ENCODE measurements at places on chromosomes 7 and 10.

DNA sequence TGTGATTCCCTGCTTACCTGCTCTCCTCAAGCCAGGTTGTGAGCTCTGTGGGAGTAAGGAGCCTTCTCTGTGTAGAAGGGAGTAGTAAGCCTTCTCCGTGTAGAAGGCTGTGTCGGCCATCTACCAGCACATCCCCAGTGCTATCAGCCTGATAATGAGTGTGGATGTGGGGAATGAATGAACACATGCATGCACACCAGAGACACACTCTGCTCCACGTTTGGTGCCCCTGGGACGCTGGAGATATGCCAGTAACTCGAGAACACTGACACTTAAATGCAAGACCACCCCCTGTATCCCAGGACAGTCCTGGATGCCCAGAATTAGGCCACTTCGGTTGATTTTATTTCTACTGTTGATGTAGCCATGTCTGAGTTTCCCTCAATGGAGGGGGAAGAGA is 21.1 kb upstream of the GPR26 start:
- DNase-seq, result no peak
- no peak overlapping the region for H3K27ac ChIP-seq
- H3K4me1 ChIP-seq, result no peaks in the 10 kb centered on the region
- no peak overlapping the region for H3K4me3 ChIP-seq
- no peaks in the 10 kb centered on the region for H3K36me3 ChIP-seq

GRCh38 chr10:90443342-90443741 is 414.5 kb downstream of the HTR7 start:
- DNase-seq, result no peak
- no peak overlapping the region for H3K27ac ChIP-seq
- no peaks in the 10 kb centered on the region for H3K4me1 ChIP-seq
- no peak overlapping the region for H3K4me3 ChIP-seq
- H3K36me3 ChIP-seq, result no peaks in the 10 kb centered on the region

DNA sequence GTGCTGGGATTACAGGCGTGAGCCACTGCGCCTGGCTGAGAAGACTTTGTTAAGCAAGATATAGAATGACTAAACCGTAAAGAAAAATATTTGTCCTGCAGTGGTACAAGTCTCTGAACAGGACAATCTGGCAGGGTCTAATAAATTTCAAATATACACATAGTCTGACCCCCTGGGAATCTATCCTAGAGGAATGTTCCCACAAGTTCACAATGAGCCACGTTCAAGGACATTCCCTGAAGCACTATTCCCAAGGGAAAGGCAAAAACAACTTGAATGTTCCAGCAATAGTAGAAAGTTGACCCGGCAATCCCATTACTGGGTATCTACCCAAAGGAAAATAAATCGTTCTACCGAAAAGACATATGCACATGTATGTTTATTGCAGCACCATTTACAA is 82.0 kb downstream of the HIP1 start:
- H3K4me3 ChIP-seq, result no peak overlapping the region
- no peak overlapping the region for H3K27ac ChIP-seq
- no peaks in the 10 kb centered on the region for H3K36me3 ChIP-seq
- no peaks in the 10 kb centered on the region for H3K27me3 ChIP-seq
- DNase-seq, result no peak

- H3K4me1 ChIP-seq, result no peaks in the 10 kb centered on the region
- no peaks in the 10 kb centered on the region for H3K27me3 ChIP-seq
- no peaks in the 10 kb centered on the region for H3K36me3 ChIP-seq
- no peak overlapping the region for H3K4me3 ChIP-seq
- H3K27ac ChIP-seq, result no peak overlapping the region
These were observed 420.4 kb upstream of the ZMIZ1 start for GRCh38 chr10:78648256-78648860.

DNA sequence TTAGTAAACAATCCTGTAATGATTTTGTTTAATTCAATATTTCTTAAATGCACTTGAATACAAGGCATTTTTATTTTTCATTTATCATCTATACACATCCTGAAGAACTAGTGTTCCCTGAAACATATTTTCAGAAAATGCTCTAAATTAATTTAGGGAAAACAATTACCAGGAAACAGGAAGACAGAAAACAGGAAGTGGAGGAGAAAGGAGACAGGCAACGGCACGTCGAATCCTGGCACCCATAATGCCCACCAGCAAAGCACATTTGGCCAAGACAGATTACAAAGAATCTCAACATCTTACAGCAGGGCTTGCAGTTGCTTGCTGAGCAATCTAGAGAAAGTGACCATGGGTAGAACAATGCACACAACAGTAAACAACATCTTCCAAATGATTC is 571.1 kb downstream of the GRID1 start:
- H3K27me3 ChIP-seq, result no peaks in the 10 kb centered on the region
- no peaks in the 10 kb centered on the region for H3K4me1 ChIP-seq
- no peaks in the 10 kb centered on the region for H3K36me3 ChIP-seq
- no peak overlapping the region for H3K27ac ChIP-seq
- no peak overlapping the region for H3K4me3 ChIP-seq

- peaks cover 11% of the 10 kb centered on the region for H3K36me3 ChIP-seq
- no peak overlapping the region for H3K4me3 ChIP-seq
- DNase-seq, result no peak
- H3K27me3 ChIP-seq, result no peaks in the 10 kb centered on the region
- peaks cover 11% of the 10 kb centered on the region for H3K4me1 ChIP-seq
- H3K27ac ChIP-seq, result no peak overlapping the region
These were observed 58.7 kb downstream of the PTEN start for GRCh38 chr10:87921931-87922688.

DNA sequence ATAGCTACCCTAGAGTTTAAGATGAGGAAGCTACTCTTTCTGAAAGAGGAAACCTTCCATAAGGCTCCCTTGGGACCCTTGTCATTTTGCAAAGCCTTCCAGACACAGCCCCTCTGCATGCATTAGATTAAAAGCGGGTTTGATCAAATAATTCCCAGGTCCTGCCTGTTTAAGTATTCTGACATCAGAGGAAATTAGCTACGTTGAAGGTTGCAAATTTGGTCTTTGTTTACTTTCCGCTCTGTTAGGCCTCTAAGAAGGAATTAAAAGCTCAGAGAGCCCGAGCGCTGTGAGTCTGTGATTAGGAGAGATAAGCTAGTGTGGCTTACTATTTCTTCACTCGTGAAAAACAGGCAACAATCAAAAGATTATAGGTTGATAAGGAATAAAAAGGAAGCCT is 1.4 kb upstream of the THSD7A start:
- H3K4me1 ChIP-seq, result no peaks in the 10 kb centered on the region
- no peak overlapping the region for H3K4me3 ChIP-seq
- no peak overlapping the region for H3K27ac ChIP-seq
- DNase-seq, result no peak

DNA sequence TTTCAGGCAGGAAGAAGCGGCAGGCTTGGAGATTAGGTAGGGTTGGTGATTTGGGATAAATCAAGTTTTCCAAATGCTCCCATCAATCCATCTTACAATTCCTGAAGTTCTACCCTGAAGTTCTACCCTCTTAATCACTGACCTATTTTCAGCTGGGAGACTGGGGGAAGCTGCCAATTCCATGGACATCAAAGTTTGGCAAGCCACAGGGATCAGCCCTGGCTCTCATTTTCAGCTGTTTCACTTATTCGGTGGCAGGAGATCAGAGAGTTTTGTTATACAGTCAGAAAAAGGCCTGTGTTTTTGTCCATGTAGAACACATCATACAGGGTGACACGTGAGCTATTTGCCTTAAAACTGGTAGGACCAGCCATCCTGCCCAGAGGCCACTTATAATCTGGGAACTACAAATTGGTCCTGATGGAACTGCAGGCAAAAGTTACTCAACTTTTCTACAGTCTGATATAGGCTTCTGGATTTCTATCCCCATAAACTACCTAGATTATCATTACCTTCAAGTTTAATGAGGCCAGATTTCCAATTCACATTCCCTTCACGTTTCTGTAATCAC is 112.9 kb upstream of the ZNF746 start:
- no peak for DNase-seq
- H3K4me3 ChIP-seq, result no peak overlapping the region

GRCh38 chr10:27253576-27253975 is 13.0 kb upstream of the ACBD5 start:
- no peaks in the 10 kb centered on the region for H3K36me3 ChIP-seq
- DNase-seq, result no peak
- no peak overlapping the region for H3K4me3 ChIP-seq
- H3K27ac ChIP-seq, result no peak overlapping the region
- peaks cover 6% of the 10 kb centered on the region for H3K4me1 ChIP-seq
- peaks cover 11% of the 10 kb centered on the region for H3K27me3 ChIP-seq

GRCh38 chr10:84606428-84606827 is 278.0 kb downstream of the CCSER2 start:
- H3K4me1 ChIP-seq, result no peaks in the 10 kb centered on the region
- H3K4me3 ChIP-seq, result no peak overlapping the region
- H3K27ac ChIP-seq, result no peak overlapping the region
- peaks cover 3% of the 10 kb centered on the region for H3K27me3 ChIP-seq

GRCh38 chr7:49774459-49775064 is 1.1 kb downstream of the VWC2 start:
- H3K4me1 ChIP-seq, result no peaks in the 10 kb centered on the region
- no peak overlapping the region for H3K27ac ChIP-seq
- H3K4me3 ChIP-seq, result peak overlapping the region; percentile 34
- peaks cover 63% of the 10 kb centered on the region for H3K27me3 ChIP-seq
- no peaks in the 10 kb centered on the region for H3K36me3 ChIP-seq

- H3K27me3 ChIP-seq, result no peaks in the 10 kb centered on the region
- H3K4me1 ChIP-seq, result no peaks in the 10 kb centered on the region
- no peak for DNase-seq
- H3K4me3 ChIP-seq, result no peak overlapping the region
- H3K27ac ChIP-seq, result no peak overlapping the region
These were observed 44.5 kb downstream of the LRRC18 start for GRCh38 chr10:48894911-48895802.

- no peak for DNase-seq
- no peaks in the 10 kb centered on the region for H3K4me1 ChIP-seq
- H3K36me3 ChIP-seq, result no peaks in the 10 kb centered on the region
- no peak overlapping the region for H3K4me3 ChIP-seq
These were observed 165.7 kb upstream of the AHR start for GRCh38 chr7:17132726-17133125.

DNA sequence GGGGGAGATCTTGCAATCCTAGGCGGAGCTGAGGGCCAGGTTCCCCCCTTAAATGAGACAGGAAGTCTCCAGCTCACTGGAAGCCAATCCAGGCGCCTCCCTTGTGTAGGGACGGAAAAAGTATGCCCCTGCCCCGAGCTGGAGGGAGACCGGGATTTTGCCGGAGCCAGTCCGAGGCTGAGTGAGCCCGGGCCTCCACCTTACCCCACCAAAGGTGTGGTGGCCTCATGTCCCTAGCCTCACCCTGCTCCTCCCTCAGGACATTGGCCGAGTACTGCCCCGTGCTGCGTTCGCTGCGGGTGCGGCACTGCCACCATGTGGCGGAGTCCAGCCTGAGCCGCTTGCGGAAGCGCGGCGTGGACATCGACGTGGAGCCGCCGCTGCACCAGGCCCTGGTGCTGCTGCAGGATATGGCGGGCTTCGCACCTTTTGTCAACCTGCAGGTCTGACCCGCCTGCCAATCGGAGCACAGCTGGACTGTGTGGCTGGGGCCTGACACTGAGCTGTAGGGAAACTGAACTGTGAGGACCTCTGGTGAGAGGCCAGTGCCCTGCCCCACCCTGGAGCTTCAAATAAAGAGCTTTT is 2.0 kb downstream of the FBXL15 start:
- peaks cover 19% of the 10 kb centered on the region for H3K27me3 ChIP-seq
- DNase-seq, result no peak
- peaks cover 33% of the 10 kb centered on the region for H3K4me1 ChIP-seq
- H3K4me3 ChIP-seq, result peak overlapping the region; percentile 66

GRCh38 chr7:122528879-122529481 is 169.9 kb downstream of the RNF133 start:
- H3K4me1 ChIP-seq, result no peaks in the 10 kb centered on the region
- H3K27ac ChIP-seq, result no peak overlapping the region
- no peaks in the 10 kb centered on the region for H3K27me3 ChIP-seq
- H3K36me3 ChIP-seq, result no peaks in the 10 kb centered on the region
- no peak for DNase-seq

DNA sequence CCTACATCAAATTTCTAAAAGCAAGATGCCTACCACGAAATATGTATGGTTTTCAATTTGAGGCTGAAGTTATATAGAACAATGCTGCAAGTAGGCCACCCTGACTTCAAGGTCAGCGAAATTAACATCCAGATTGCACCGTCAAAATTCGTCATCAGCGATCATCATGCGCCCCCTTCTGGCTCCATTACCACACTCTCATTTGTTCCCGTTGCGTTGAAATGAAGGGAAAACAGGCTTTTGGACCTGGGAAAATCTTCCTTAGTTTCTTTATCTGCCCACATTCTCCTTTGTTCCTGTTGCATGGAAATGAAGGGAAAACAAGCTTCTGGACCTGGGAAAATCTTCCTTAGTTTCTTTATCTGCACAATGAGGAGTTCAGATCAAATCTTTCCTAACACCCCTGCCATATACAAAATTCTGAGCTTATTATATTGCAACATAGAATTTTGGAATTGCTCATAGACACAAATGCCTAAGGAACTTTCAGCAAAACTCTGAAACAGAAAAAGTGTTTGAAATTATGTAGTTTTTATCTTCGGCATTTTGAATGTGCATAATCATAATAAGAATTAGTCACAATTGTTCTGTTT is 98.2 kb upstream of the PRKCQ start:
- H3K27ac ChIP-seq, result no peak overlapping the region
- H3K36me3 ChIP-seq, result no peaks in the 10 kb centered on the region
- no peak overlapping the region for H3K4me3 ChIP-seq
- H3K4me1 ChIP-seq, result no peaks in the 10 kb centered on the region

- no peaks in the 10 kb centered on the region for H3K36me3 ChIP-seq
- H3K4me1 ChIP-seq, result no peaks in the 10 kb centered on the region
- H3K27ac ChIP-seq, result no peak overlapping the region
- H3K27me3 ChIP-seq, result no peaks in the 10 kb centered on the region
- no peak for DNase-seq
- H3K4me3 ChIP-seq, result no peak overlapping the region
These were observed 58.6 kb downstream of the TACC2 start for GRCh38 chr10:122047560-122047959.

DNA sequence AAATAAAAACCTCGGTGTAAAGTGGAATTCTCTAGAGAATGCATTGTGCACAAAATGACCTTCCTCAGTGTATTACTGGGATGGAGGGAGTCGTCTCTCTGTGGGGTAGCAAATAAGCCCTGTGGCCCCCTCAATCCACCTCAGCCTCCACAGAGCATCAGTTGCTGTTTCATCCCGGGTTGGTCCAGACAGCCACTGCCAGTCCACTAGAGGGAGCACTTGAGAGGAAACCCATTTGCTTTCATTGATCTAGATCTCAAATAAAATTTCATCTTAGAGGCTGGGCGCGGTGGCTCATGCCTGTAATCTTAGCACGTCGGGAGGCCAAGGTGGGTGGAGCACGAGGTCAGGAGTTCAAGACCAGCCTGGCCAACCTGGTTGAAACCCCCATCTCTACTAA is 1128.7 kb downstream of the CNTNAP2 start:
- H3K27me3 ChIP-seq, result no peaks in the 10 kb centered on the region
- no peaks in the 10 kb centered on the region for H3K36me3 ChIP-seq
- H3K4me1 ChIP-seq, result no peaks in the 10 kb centered on the region
- no peak overlapping the region for H3K4me3 ChIP-seq
- peak; percentile 35 for DNase-seq

- no peaks in the 10 kb centered on the region for H3K27me3 ChIP-seq
- DNase-seq, result no peak
- no peak overlapping the region for H3K27ac ChIP-seq
- no peaks in the 10 kb centered on the region for H3K36me3 ChIP-seq
- H3K4me1 ChIP-seq, result no peaks in the 10 kb centered on the region
These were observed 32.3 kb downstream of the SLC39A12 start for GRCh38 chr10:17984056-17984455.

Measured in thymus (tissue), 14 donors.